Astrocyte (in vitro differentiated cells and primary cell): ENCODE measurements at places on chromosomes 6 and 20. TPM values are rescaled to one million over a fixed set of nuclear protein-coding genes. Genes with fewer than 3 reads are reported as not detected.
A peak's percentile ranks its signal among the peaks of the same experiment; 100 is the strongest.

Gene IL20RA
- 0.07 and 0.17 TPM in 2 replicates for total RNA-seq

- peak; percentile 7 for DNase-seq
These were observed 89.9 kb upstream of the ASF1A start for GRCh38 chr6:118804091-118804490.

Gene TPX2
- 31.7 and 41.6 TPM in 2 replicates for total RNA-seq

Gene CNR1
- 0.84 and 1.00 TPM in 2 replicates for total RNA-seq

GRCh38 chr6:89750338-89750737 is 69.3 kb downstream of the MDN1 start:
- no peak for DNase-seq

DNA sequence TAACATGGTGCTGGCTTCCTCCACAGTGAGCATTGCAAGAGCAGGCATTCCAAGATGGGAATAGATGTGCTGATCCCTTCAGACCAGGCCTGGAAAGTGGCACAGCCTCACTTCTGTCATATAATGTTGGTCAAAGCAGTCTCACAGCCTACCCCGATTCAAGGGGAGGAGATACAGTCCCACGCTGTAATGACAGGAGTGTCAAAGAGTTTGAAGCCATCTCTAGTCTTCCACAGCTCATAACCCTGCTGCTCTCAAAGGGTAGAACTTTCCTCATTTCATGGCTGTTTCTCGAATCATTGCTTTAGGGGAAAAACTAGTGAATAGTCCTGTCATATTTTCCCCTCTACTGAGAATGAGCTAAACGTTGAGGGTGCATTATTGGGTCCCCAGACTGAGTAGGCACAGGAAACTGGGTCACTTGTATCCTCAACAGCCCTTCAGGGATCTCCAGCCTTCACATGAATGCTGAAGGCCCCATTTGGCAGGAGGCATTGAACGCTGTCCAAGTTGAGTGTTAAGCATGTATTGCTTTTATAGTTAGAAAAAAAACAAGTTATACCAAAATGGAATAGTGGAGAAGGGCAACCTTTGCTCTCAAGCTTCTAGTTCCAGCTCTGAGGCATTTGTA is 27.3 kb downstream of the DTD1 start:
- no peak for DNase-seq

GRCh38 chr6:35737413-35738211 is 780 bp downstream of the ARMC12 start:
- DNase-seq: peak; percentile 63

DNA sequence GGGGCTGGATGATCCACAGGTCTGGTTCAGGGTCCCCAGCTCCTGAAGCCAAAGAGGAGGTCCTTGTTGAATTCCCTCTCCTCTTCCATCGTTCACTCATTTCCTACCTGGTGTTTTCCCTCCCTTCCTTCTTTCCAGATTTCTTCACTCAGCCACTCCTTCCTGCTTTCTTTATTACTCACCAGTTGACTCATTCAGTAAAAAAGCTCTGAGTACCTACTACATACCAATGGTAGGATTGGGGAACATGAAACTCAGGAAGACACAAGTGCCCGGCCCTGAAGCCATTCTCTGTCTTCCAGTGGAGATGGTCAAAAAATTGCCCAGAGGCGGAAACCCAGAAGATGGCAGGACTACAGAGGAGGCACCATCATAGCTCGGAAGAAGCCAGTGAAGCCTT is 11.9 kb upstream of the NSFL1C start:
- peak; percentile 59 for DNase-seq

DNA sequence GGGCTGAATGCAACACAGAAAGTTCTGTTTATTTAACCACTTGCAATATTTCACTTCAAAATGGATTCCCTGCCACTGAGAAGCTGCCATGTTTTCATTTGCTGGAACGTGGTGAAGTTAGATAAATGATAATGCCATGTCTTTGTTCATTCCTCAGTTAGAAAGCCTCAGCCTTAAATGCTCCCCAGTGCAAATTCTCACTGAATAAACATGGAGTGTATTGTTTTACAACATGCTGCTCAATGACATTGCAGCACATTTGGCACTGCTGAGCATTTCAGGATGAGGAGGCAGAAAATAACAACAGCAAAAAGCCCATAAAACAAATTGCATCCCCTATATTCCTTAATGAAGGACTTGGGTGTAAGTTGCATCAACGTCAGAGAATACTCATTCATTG is 913.8 kb upstream of the FLRT3 start:
- DNase-seq: no peak

- no peak for DNase-seq
These were observed 114.1 kb downstream of the DOK5 start for GRCh38 chr20:54589402-54590030.

Gene NHLRC1
- 0.29 TPM in 1 of 2 replicates, not detected in the other for total RNA-seq

DNA sequence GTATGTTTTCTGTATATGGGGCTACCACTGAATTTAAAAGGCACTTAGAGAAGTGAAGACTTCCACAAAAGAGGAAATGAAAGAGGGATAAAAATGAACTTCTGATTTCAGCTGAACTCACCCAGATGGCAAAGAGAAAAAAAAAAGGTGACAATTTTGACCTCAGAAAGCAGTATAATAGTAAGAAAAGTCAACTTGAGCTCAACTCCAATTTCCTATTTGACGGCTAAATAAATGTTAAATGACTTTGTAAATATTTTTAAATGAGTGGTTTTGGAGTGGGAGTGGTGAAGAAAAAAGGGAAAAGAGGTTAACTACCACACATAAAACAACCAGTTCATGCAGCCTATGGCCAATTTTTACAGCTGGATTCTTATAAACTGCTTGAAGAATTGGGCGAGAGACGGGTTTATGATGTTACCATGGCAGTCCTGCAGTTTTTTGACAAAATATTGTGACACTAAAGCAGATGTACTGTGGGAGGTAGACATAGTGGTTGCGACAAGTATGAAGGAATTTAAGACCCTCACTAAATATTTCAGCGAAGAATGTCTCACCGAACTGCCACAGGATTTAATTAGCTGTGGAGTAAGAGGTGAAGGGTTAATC is 49.8 kb upstream of the ADTRP start:
- DNase-seq: no peak

DNA sequence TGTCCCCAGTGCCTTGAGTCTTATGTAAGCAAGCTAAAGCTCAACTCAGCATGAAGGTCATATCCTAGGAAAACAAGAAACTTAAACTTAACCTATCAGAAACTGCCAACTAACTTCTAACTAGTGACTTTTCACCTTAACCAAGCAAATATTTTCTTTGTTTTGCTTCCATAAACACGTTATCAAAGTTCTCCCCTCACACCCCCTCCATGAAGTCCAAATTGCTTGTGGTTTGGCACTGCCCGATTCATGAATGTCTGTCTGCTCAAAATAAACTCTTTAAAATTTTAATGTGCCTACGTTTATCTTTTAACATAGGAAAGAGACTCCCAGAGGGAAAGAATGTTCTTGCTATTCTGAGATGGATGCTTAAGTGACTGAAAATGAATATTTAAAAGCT is 34.9 kb downstream of the GSTA2 start:
- DNase-seq: peak; percentile 68

GRCh38 chr6:113595911-113596376 is 261.2 kb upstream of the MARCKS start:
- peak; percentile 59 for DNase-seq

- DNase-seq: no peak
These were observed 56.8 kb downstream of the NOL4L start for GRCh38 chr20:32528171-32528891.

- no peak for DNase-seq
These were observed 8.8 kb downstream of the SYNJ2 start for GRCh38 chr6:157990321-157991066.

DNA sequence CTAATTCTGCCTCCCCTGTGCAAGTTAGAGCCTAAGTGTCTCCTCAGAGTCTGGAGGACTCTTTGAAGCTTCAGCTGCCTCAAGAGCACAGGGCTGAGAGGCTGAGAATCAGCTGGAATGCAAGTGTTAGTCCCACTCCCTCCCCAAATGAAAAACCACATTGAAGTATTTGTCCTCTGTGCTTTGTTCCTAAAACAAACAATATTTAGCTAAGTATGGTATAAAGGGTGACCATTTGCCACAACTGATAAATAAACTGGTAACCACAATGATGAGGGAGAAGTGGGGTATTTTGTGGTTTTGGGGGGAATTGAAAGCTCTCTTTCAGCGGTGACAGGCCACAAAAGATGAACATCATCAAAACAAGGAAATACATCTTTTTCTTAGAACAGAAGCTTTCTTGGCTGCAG is 91.7 kb upstream of the HDDC2 start:
- DNase-seq: no peak

GRCh38 chr20:50694379-50695134 is 3.2 kb upstream of the RIPOR3 start:
- peak; percentile 29 for DNase-seq
